ENCODE measurements at places on chromosomes 13 and 19.

DNA sequence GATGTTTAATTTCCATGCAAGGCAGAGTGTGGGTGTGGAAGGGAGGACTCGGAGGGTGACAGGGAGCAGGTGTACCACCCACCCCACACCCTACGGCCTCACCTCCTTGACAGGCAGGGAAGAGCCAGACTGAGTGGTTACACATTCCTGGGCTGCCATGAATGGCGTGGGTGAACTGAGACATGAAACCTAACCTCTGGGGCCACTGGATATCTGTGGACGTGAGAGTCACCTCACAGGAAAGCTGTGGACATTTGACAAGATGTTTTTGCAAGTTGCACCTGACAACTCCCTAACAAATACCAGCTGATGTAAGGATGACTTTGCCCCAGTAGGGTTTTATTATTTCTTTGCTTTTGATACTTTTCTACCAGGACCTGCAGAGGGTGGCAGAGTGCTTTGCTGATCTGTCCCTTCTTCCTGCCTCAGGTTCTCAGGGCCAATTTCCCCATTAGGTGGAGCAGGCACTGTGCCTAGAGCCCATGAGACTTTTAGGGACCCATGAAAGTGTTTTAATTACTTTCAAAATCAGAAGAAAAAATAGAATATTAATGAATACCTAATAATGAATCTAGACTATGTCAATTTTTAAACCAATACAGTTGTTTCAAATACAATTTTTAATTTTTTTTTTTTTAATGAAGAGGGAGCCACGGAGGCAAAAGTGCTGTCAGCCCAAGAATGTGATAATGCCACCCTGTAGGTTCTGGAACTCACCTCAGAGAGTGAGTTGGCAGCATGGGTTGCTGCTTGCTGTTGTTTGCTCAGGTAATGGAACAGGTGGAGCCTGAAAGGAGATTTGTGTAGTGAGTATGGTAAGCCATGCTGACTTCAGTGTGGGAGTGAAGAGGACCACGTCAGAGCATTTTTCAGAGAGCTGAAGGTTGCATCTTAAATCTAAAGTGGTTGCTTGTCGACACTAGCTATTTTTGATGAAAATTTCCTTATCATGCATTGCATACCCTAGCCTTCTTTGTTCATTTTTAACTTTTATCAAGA lies 58.0 kb upstream of the CYSLTR2 start:
- DNase-seq = peak; percentile 42

DNA sequence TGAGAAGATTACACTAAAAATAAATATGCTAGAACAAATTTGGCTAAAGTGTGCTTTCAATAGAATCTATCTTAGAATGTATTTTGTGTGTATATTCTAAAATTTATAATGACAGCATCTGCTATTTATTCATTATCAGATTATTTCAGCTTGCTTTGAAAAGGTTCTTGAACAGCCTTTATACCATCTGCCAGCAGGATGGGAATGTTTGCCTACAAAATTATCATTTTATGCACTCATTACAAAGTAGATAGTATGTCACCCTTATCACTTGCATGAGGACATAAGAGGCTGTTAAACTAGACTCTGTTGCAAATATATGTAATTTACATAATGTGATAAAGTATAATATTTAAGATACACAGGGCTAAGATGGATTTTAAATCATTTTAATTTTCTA lies 1286.9 kb upstream of the PCDH20 start:
- no peak for DNase-seq

DNA sequence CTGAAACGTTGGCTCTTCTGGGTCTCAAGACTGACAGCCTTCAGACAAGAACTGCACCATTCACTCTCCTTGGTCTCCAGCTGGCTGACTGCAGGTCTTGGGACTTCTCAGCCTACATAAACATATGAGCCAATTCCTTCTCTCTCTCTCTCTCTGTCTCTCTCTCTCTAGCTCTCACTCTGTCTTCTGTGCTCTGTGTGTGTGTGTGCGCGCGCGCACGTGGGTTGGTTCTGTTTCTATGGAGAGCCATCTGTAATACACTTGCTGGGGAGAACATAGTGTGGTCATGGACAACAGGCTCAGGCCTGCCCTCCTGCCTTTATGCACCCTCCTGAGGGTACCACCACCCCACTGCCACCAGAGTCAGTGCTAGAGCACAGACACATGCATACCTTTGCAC lies 13.7 kb upstream of the SERPINE3 start:
- DNase-seq = no peak

GRCh38 chr19:46656541-46656940 lies 4.4 kb downstream of the DACT3 start:
- no peak for DNase-seq

- no peak for DNase-seq
Observed at GRCh38 chr13:27261396-27261795, 9.2 kb upstream of the RASL11A start.

Data from activated gamma-delta T cell treated with Interleukin-2 at 50 U/mL for 16 hours (primary cell).